ENCODE measurements at places on chromosomes 12 and 14.

- no peak for DNase-seq
Measured at GRCh38 chr12:44076871-44077270, 241.0 kb downstream of the TMEM117 start.

DNA sequence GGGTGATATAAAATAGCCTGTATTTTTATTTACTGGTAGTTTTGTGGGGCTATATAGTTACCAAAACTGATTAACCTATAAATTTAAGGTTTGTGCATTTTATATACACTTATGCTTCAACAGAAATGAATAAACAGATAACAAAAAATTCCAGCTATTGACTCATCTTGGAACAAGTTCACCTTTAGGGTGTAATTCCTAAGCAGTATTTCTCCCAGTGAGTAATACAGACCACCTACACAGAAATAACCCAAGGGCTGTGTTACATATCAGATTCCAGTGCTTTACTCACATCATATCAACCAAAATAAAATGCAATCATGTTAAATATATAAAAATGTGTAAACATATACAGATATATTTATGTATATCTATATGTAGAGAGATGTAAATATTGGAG, 345.6 kb downstream of the ADAMTS20 start:
- no peak for DNase-seq

DNA sequence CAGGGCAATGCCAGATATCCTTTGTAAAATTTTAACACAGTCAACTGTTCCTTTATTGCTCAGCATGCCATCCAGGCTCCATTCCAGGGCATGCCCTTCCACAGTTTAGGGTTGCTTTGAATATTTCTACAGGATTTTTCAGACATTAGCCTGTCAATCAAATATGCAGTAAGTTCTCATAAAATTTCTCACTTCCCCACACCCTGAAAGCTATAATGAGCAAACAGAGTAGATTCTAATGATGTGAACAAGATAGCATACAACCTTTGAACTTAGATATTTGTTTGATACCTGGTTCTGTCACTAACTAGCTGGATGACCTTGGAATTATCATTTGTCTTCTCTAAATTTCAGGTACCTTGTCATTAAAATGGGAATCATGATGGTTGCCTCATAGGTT, 251.2 kb downstream of the SYT1 start:
- DNase-seq: no peak

DNA sequence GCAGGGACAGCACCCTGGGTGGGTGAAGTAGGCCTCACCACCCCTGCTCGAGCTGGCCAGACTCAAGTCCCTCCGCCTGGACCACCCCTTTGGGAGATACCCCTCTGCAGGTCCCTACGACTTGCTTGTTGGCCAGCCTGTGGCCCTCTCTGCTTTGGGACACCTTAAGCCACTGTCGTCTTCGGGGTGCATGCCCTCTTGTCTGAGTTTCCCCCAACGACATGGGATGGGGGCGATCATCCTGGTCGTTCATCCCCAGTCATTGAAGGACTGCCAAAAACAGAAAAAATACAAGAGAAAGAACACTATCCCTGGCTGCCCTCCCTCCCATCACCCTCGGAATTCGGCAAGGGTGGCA, 151.1 kb downstream of the DPF3 start:
- no peak for DNase-seq

DNA sequence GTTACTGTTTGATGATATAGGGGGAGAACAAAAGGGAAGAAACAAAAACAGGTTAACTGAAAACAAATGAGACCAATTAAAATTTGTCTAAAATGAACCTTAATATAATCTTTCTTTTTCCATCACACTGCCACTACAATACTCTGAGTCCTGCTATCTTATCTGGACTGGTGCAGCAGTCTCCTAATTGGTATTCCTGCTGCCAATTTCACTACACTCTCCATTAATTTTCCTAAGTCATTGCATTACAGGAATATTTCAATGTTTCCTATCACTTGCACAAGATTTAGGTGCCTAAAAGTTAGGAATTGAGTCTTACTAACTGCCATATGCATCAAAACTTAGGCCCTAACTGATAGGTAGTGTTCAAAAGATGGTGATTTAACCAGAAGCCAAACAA, 884.9 kb upstream of the MGAT4C start:
- DNase-seq: no peak

GRCh38 chr12:114396869-114397719, 8.8 kb downstream of the TBX5 start:
- DNase-seq: no peak

GRCh38 chr14:68922201-68922621, 56.9 kb downstream of the ACTN1 start:
- DNase-seq: no peak

GRCh38 chr14:36647824-36648753, 13.6 kb upstream of the PAX9 start:
- DNase-seq: no peak

DNA sequence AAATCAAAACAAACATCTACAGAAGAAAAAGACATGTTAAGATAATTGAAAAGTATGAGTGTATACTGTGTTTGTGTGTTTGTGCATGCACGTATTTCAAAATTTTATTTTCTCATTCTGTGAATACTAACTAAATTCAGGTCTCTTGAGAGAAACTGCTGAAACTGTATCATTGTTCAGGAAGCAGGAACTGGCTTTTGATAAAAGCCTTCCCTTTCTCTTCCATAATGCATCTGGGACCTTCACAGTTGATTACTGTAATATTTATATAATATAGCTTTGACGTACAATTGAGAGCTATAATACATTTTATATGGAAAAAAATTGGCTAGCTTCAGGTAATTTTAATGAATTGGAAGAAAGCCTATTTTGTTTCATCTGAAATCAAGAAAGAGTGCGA, 993.5 kb downstream of the SLC6A15 start:
- DNase-seq: no peak

- DNase-seq: peak; percentile 27
Measured at GRCh38 chr14:104137297-104138097, 890 bp upstream of the KIF26A start.

GRCh38 chr12:47710278-47710677, 4.4 kb upstream of the RPAP3 start:
- DNase-seq: no peak

DNA sequence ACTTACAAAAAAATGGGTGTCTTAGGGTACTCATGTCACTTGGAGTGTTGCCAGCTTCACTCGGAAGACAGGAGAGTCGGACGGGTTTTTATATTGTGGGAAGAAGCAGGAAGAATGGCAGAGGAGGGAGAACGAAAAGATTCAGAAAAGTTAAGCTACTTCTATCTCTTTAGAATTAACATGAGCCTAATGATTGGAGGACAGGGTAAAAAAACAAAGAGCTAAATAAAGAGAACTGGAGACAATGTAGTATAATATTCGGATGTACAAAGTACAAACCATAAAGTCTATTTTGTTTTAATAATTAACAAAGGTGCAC, 43.9 kb downstream of the EFCAB11 start:
- DNase-seq: no peak

DNA sequence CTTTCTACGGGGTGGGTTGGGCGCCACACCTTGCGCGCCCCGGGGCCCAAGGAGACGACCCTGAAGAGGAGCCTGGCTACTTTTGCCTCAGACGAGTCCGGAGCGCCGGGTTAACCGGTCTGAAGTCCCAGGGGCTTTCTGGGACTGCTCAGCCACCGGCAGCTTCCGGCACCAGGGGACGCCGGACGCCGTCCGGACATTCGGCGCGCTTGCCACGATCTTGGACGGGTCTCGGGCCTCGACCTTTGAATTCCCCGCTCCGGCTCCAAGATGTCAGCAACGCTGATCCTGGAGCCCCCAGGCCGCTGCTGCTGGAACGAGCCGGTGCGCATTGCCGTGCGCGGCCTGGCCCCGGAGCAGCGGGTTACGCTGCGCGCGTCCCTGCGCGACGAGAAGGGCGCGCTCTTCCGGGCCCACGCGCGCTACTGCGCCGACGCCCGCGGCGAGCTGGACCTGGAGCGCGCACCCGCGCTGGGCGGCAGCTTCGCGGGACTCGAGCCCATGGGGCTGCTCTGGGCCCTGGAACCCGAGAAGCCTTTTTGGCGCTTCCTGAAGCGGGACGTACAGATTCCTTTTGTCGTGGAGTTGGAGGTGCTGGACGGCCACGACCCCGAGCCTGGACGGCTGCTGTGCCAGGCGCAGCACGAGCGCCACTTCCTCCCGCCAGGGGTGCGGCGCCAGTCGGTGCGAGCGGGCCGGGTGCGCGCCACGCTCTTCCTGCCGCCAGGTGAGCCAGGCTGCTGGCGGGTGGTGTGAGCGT, at the start of gene ACOT4:
Gene ACOT4 (plus strand): TSS at position 184 of the 760 bp plus-strand sequence. CDS start 87 bp downstream, at position 271.
- peak; percentile 26 for DNase-seq

GRCh38 chr12:120413901-120414695, 23.8 kb upstream of the COX6A1 start:
- DNase-seq: no peak

- DNase-seq: no peak
Measured at GRCh38 chr14:97413022-97413539, 615.9 kb downstream of the VRK1 start.

DNA sequence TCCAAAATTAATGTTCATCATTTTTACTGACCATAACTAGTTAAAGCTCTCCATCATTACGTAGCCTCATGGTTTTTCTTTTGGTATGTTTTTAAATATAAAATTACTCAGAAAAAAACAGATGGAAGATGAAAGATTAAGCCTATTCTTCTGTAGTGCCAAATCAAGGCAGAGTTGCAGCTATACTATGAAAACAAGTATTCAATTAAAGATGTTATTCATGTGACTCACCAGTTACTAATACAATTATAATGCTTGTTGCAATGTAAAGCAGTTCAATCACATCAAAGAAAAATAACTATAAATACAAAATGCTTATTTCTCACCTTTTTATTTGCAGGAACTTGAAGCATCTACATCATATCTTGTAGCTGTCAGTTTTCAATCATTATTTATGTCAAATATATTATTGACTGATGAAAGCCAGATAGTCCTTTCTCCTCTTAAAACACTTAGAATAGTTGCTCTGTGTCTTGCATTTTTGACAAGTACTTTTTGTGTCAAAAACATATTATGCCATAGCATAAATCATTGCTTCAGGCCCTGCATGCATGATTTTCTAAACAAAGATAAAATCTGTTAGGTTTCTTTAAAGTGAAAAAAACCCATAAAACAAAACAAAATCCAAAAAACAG, 36.0 kb upstream of the TRHDE start:
- DNase-seq: no peak

- DNase-seq: no peak
Measured at GRCh38 chr12:43827093-43827492, 8.8 kb upstream of the TMEM117 start.

DNA sequence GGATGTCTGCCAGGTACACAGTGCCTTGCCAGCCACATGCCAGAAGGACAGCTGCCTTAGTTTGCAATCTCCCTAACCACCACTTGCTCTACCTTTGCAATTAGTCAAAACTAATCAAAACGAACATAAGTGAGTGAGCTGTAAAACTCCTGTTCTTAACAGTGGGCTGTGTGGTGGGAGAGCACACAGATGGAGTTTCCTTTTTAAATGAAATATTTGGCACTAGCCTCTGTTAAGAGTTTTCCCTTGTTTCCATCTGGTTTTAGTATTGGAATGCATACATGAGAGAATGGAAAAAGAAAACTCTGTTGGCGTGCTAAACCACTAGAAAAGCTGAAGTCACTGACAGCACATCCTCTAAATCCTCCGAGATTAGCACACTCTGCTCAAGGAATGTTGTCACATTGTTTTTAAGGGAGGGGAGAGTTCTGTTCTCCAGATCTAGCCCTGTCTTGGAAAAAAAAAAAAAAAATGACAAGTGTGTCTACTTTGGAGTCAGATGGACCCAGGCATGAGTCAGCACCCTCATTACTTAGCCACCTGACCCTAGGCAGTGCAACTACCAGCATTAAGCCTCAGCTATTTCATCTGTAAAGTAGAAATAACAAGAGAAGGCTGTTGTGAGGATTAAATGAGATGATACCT, 83.9 kb downstream of the STXBP6 start:
- DNase-seq: no peak

DNA sequence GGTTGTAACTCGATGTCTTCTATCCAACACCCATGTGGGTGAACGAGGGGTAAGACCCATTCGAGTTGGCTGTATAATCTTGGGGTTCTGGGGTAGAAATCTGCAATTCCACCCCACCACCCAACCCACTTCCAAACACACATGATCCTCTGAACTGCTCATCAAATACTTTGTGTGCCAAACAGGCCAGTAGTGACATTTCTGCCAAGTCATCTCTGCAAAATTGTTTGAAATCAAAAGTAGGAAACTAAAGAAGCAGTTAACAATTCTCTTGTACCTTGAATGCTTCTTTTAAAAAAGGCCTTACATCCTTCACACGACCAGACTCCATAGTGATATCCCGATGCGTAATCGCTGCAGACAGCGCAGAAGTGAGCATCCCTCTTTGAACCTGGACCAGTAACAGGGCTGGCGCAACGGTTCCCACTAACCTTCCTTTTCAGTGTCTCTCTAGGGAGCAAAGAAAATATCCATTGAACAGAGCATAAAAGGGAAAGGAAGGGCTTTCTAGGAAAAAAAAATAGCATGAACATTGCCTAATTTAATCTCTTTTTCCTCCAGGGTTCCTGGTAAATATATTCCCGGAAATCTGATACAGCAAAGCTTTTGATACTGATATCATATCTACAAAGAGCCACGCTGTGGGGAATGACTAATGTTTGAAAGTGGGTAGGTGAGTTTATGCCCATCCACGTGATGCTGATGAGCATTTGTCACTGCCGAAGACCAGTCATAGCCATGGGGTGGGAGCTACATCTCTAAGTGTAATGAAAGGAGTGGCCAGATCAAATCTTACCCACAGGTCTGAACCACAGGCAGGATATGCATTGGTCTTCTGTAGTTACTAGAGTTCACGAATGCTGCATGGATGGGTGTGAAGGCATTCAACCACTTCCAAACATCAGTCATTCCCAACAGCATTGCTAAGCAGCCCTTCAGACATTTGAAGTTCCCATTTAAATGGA, 14.2 kb downstream of the ESR2 start:
- DNase-seq: peak; percentile 24

DNA sequence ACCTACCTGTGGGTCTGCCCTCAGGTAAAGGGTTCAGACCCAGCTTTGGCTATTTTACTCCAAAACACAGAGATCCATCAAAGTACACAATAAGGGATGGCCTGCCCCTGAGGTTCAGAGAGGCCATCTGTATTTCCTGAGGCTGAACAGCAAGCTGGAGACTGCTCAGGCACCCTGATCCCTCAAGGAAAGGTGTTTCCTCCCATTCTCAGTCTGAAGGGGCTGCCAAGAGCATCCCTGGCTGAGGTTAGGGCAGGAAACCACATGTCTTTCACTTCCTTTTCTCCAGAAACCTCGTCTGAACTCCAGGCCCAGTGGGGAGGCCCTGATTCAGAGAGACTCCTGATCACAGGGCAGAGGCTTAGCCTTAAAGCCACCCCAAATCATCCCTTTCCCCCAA, 1.5 kb downstream of the RILPL1 start:
- no peak for DNase-seq

- DNase-seq: no peak
Measured at GRCh38 chr14:62364161-62364560, 601.9 kb downstream of the SNAPC1 start.

- DNase-seq: no peak
Measured at GRCh38 chr12:40215982-40216381, 8.8 kb upstream of the LRRK2 start.

GRCh38 chr12:25906651-25907340, 51.7 kb upstream of the RASSF8 start:
- no peak for DNase-seq

GRCh38 chr12:28096649-28097048, 93.6 kb upstream of the CCDC91 start:
- no peak for DNase-seq
